T follicular helper cell (primary cell): ENCODE measurements at places on chromosomes 13 and 19.

DNA sequence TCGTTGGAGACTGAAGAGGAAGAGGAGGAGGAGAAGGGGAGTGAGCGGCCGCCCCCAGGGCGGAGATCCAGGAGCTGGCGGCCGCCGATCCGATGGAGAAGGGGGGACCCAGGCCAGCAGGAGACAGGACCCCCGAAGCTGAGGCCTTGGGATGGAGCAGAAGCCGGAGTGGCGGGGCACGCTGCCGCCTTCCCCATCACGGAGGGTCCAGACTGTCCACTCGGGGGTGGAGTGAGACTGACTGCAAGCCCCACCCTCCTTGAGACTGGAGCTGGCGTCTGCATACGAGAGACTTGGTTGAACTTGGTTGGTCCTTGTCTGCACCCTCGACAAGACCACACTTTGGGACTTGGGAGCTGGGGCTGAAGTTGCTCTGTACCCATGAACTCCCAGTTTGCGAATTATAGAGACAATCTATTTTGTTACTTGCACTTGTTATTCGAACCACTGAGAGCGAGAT, 1.8 kb downstream of the GADD45B start:
- DNase-seq, result no peak

- no peak for DNase-seq
Measured at GRCh38 chr13:49253310-49253709, 5.6 kb downstream of the CDADC1 start.

DNA sequence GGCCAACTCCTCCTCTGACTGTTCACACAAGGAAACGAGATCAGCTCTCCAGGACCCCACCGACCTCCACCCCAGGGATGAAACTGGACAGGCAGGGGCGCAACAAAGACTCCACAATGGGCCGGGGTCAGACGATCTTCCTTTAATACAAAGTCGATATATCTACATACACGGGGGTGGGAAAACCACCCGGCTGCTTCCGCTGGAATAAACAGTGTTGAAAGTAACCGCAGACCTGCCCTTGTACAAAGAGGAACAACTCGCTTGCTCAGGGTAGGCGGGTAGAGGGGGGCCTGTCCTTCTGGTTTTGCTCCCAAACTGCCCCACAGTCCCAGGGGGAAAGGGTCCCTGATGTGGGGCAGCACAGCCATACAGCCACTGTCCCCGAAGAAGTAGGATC, 135.2 kb downstream of the PTPRS start:
- DNase-seq, result no peak

GRCh38 chr13:48750588-48751383, 97.1 kb downstream of the CYSLTR2 start:
- DNase-seq, result no peak

DNA sequence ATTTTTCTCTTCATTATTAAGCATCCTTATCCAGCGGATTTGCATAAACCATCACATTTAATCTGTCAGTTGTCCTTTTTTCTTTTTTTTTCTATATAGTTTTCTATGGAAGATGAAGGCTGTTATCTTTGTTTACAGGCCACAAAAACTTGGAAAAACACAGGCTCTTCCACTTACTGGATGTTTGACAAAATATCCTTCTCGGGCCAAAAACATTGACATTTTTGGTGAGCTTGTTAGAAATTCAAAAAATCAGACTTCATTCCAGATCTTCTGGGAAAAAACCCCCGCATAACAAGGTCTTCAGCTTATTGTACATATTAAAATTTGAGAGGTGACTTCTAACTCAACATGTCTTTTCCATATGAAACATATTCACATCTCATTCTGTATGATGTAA, 13.8 kb downstream of the ZNF93 start:
- DNase-seq, result no peak

DNA sequence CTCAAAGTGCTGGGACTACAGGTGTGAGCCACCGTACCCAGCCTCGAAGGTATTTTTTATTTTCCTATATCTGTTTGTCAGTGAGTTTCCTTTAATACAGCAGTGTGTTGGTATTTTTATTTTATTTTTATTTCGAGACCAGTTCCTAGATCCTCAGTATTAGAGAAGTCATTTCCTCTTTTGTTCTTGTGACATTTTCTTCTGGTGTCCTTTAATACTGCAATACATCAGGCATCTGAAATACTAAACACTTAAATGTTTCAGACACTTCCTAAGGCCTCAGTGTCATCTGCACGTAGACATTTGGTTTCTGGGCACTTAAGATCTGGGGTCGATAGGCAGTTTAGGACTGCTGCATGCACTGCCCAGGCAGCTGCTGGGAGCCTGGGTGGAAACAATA, 22.5 kb downstream of the GATAD2A start:
- no peak for DNase-seq

GRCh38 chr19:41320568-41320967, 10.6 kb downstream of the CCDC97 start:
- no peak for DNase-seq

DNA sequence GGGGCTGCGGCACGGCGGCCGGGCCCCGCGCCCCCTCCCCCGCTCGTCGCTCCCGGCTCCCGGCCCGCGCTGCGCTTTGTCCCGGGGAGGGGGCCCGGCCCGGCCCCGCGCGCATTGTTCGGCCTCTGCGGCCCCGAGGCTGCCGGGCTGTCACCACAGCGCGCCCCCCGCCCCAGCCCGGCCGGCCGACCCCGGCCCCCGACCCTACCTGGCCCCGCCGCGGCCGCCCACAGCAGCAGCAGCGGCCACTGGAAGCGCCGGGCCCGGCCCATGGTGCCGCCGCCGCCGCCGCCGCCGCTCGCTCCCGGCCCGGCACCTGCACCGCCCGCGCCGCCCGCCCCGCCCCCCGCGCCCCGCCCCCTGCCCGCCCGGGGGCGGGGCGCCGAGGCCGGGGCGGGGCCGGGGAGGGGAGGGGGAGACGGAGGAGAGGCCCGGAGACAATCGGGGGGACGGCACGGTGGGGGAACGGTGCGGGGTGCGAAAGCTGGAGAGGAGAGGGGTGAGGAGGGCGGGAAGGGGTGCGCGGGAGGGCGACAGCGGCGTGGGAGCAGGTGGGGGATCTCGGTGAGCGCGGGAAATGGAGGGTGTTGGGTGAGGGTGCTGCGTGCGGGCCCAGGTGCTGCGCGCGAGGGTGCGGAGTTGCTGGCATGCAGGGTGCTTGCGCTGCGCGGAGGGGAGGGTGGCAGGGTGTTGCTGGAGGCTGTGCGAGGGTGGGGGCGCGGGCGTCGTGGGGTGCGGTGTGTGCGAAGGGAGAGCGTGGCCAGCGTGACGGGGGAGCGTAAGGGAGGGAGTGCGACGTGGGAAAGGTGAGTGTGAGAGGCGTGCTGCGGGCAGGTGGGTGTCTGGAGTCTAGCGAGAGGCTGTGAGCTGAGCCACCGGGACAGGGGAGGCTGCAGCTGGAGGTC, at the start of gene CADM4:
Gene CADM4, minus strand, starts transcription at position 332 of the 905 bp plus-strand sequence. Its CDS starts 60 bp downstream, at position 272.
- DNase-seq, result peak; percentile 36

- DNase-seq, result no peak
Measured at GRCh38 chr13:105972306-105972721, 563.1 kb downstream of the EFNB2 start.

- no peak for DNase-seq
Measured at GRCh38 chr19:51123802-51124201, 904 bp upstream of the SIGLEC9 start.

- DNase-seq, result no peak
Measured at GRCh38 chr13:40772765-40773473, 1.9 kb upstream of the MRPS31 start.

GRCh38 chr13:26680572-26680971, 80.0 kb downstream of the GPR12 start:
- no peak for DNase-seq

DNA sequence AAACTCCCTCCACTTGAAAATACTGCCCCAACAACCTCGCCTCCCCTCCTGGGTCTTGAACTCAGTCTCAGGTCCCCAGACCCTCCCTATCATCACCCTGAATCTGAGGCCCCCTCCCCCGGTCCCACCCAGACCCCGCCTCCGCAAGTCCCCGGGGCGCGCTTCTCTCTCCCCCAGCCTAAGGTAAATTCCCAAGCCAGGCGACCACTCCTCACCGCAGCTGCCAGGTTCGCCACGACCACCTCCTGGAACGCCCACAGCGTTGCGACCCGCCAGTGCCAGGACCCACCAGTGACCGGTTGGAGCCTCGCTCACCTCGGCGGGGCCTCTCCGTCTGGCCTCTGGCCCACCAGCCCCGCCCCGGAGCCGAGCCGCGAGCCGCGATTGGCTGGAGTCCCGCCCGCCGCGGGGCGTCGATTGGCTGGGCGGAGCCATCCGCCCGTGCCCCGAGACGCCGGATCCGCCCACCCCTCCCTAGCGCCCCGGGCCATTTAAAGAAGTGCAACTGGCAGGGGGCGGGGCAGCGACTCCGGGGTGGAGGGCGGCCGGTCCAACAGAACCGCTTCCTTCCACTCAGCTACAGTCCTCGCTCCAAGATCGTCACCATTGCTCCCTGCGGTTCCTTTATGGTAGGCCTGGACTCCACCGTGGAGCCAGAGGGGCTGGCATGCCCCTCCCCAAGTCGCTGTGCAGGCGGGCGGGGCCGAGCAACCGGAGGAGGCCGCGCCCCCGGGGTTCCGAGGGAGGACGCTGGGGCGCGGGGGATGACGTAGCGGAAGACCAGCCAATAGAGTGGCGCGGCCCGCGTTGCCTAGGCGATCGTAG, at the start of gene SERTAD3:
Gene SERTAD3, minus strand, starts transcription at position 336 of the 825 bp plus-strand sequence. CDS start 2,255 bp downstream, outside the sequence.
- peak; percentile 96 for DNase-seq

- no peak for DNase-seq
Measured at GRCh38 chr13:50990065-50990817, 80.7 kb downstream of the RNASEH2B start.

- DNase-seq, result no peak
Measured at GRCh38 chr19:6769006-6769619, 1.9 kb upstream of the SH2D3A start.

GRCh38 chr13:38620876-38621275, 66.0 kb upstream of the FREM2 start:
- DNase-seq, result no peak
